ENCODE measurements at places on chromosomes 7 and 10. TPM values are rescaled to one million over a fixed set of nuclear protein-coding genes. Genes with fewer than 3 reads are reported as not detected.

Gene RASSF4
- 12.4 TPM for total RNA-seq

- no peak for DNase-seq
Observed at GRCh38 chr7:93717217-93717900, 142.8 kb upstream of the CALCR start.

- no peak for DNase-seq
Observed at GRCh38 chr10:129772468-129773358, 191.4 kb downstream of the EBF3 start.

Gene ZNF680
- 62.5 TPM for total RNA-seq

- peak; percentile 51 for DNase-seq
Observed at GRCh38 chr7:121480058-121480457, 84.0 kb upstream of the FAM3C start.

Gene LARP4B
- 52.3 TPM for total RNA-seq

GRCh38 chr10:18216482-18216881 lies 76.3 kb downstream of the CACNB2 start:
- peak; percentile 19 for DNase-seq

Gene RTKN2
- 25.4 TPM for total RNA-seq

Gene CFAP69
- 11.2 TPM for total RNA-seq

Gene HHEX
- total RNA-seq, result 0.39 TPM

GRCh38 chr7:36790311-36790787 lies 66.1 kb upstream of the AOAH start:
- no peak for DNase-seq

- peak; percentile 53 for DNase-seq
Observed at GRCh38 chr10:119526621-119527592, 15.6 kb downstream of the RGS10 start.

All from GM23338 (cell line).